ENCODE measurements at places on chromosomes 2 and 18.

- no peak for DNase-seq
Observed at GRCh38 chr2:120905298-120905697, 169.6 kb downstream of the GLI2 start.

GRCh38 chr2:174248998-174249592 lies 763 bp upstream of the OLA1 start:
- no peak for DNase-seq

- no peak for DNase-seq
Observed at GRCh38 chr18:63315131-63315662, 4.4 kb downstream of the BCL2 start.

- DNase-seq: no peak
Observed at GRCh38 chr2:71544919-71545571, 91.7 kb downstream of the DYSF start.

DNA sequence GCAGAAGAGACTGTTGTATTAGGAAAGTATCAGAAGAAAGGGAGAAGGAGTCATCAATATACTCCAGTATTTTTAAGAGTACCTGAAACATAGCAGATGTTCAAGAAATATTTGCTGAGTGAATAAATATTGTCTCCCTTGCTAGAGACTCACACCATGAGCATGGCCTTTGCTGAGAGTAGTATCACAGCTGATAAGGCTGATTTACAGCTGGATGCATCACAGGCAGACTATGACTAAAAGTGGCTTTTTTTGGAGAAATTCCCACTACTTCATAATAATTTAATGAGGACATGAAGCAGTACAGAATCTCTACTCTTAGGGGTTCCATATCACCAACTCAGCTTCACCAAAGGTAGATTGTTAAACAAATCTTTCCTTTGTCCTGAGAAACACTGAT lies 373.3 kb downstream of the RBM43 start:
- no peak for DNase-seq

DNA sequence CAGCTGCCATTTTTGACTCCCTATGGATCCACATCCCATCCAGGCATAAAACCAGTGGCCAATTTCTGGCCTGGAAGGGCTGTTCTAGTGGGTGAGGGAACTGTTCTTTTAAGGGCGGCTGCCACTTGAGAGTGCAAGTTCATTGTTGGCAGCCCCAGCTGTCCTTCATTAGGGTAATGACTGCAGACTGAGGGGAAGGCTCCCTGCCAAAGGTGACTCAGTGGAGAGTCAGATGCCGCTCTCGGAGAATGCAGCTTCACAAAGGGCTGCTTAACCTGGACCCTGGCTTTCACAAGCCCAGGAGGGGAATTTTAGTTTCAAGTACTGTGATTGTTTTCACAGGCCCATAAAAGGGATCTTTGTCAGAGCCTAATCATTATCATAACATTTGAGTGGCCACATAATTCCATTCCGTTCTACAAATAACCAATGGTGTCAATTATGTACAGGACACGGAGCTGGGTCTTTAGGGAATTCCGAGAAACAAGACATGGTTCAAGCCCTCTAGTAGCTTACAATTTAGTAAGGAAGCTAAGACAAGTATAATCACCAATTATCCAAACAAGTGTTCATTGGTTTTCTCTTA lies 235.7 kb downstream of the CDCA7 start:
- DNase-seq: no peak

Measured in activated CD4-positive, alpha-beta T cell treated with anti-CD3 and anti-CD28 coated beads, Interleukin-2, Interleukin-4, amounts not matched to agents 100 ng/mL and 50 ng/mL, durations not matched to agents 16 hours and 8 hours (primary cell).